ENCODE measurements at places on chromosomes 1 and 21. TPM values are rescaled to one million over a fixed set of nuclear protein-coding genes. Genes with fewer than 3 reads are reported as not detected.
A peak's percentile ranks its signal among the peaks of the same experiment; 100 is the strongest.

- DNase-seq: peak; percentile 67
Measured at GRCh38 chr1:206951318-206952100, 5.2 kb upstream of the PIGR start.

CITED4 gene
- total RNA-seq: 5.8 TPM

GRCh38 chr1:241167121-241167630 is 189.8 kb downstream of the RGS7 start:
- DNase-seq: no peak

DNA sequence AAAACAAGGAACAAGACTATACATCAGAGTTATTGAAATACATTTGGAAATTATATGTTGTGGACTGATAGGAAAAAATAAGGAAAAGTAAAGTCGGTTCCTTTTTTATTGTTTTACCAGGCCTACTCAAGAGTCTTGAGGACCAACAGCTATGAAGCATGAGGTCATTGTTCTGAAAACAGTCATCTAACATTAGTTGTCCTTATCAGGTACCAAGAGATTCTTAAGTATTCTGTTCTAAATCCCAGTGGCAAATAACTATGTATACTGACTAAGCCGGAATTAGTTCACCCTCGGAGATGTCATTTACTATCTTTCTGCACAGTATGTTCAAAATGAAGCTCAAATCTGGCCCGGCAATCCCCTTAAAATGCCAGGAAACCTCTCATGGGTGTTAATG is 585 bp downstream of the ADGRL4 start:
- no peak for DNase-seq

DNA sequence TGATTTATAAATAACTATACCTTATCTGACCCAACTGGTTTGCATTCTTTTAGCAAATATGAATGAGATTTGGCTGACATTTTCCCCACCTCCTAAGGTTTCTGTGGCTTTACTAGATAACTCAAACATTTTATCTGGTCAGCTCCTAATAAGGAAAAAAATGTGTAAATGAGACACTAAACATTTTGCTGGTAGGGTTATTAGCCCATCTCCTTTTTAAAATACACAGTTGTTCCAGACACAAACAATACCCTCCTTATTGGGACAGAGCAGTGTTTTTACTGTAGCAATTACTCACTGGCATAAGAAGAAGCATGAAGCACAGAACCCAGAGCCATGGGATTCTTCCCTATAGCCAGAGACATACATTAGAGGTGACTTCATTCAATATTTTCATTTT is 53.8 kb upstream of the NUF2 start:
- no peak for DNase-seq

- no peak for DNase-seq
Measured at GRCh38 chr1:204408074-204408507, 3.5 kb downstream of the PPP1R15B start.

CD1E gene
- not detected for total RNA-seq

SELENOF gene
- total RNA-seq: 124 TPM

GRCh38 chr21:42544544-42544943 is 30.9 kb downstream of the SLC37A1 start:
- no peak for DNase-seq

UBL4B gene
- not detected for total RNA-seq

DNA sequence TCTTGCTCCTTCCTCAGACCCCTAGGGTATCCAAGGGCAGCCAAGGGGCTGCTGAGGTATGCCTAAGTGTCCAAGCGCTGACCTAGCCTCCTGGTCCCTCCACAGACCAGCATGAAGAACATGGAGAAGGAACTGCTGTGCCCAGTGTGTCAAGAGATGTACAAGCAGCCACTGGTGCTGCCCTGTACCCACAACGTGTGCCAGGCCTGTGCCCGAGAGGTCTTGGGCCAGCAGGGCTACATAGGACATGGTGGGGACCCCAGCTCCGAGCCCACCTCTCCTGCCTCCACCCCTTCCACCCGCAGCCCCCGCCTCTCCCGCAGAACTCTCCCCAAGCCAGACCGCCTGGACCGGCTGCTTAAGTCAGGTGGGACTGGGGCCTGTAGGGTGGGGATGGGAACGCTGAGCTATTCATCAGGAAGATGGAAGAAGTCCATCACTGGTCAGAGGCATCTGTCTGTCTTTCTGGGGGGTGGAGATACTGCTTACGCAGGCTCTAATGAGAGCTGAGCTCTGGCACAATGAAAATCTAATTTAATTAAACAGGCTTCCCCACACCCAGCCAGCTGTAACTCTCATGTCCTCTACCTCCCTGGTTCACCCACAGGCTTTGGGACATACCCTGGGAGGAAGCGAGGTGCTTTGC is 1.8 kb downstream of the TRIM46 start:
- DNase-seq: no peak

GRCh38 chr1:225454733-225455132 is 26.9 kb upstream of the LBR start:
- no peak for DNase-seq

GRCh38 chr1:226475142-226475511 is 67.2 kb upstream of the PARP1 start:
- DNase-seq: no peak

DNA sequence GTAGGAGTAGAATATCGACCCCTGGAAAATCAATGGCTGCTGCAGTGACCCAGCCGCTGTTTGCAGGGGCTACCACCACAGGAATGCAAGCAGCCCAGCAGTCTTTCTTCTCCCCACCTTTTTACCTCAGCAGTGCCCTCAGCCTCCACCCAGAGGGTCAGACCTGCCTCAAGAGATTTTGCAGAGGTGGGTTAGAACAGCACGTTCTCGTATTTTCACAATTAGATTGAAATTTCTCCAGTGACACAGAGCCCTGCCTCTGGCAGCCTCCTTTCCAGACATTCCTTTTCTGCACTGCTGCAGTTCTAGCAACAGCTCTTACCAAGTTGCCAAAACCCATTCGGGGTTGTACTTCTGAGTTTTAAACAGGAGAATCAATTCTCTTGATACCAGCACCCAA is 38.3 kb upstream of the PIGV start:
- no peak for DNase-seq

CFHR4 gene
- not detected for total RNA-seq

GRCh38 chr1:77279929-77280328 is 1.9 kb upstream of the AK5 start:
- no peak for DNase-seq

GRCh38 chr21:32795802-32796559 is 24.4 kb upstream of the PAXBP1 start:
- no peak for DNase-seq

NHLH1 gene
- not detected for total RNA-seq

DNA sequence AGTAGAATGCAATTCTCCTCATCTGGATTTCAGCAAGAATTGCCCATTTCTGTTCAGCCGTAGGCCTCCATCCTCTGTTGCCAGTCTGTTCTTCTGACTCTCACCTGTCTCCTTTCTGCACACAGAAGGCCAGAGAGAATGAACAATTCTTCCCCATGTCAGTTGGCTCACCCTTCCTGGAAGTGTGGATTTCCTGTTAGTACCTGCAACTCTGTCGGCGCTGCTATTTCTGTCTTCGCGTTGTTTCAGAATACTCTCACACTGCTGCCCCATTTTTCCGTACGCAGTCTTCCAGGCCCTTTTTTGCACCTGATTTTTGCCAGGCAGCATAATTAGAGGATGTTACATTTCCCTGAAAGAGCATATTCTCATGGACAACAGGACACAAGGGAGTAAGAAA is 200.7 kb downstream of the FGGY start:
- DNase-seq: no peak

DNA sequence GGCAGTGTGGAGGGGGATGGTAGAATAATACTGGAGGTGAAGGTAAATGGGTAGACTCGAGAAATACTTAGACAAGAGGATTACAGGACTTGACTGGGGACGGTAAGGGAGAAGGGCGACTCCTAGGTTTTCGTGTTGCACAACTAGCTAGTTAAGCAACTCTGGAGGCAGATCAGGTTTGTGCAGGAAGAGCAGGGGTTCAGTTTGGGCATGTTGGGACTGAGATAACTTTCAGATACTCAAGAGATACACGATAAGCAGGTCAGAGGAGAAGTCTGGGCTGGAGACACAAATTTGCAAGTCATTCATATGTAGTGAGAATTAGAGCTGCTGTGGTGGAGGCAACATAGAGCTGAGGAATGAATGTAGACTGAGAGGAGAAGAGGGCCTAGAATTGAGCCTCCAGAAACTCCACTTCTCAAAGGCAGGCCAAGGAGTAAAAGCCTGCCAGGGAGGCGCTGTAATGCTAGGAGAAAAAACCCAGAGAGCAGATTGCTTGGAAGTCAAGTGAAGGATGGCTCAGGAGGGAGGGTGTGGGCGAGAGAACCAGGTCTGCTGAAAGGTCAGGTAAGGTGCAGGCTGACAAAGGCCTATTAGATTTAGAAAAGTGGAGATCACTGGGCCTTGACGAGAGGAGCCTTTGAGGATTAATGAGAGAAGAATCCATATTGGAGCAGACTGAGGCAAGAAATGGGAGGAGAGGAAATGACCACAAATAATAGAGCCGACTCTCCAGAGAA is 20.8 kb downstream of the MAB21L3 start:
- no peak for DNase-seq

- no peak for DNase-seq
Measured at GRCh38 chr1:235112297-235113182, 16.1 kb downstream of the TOMM20 start.

CASQ2 gene
- not detected for total RNA-seq

GRCh38 chr1:26190373-26190987 is at the start of gene CATSPER4:
CATSPER4 (plus strand) TSS chr1:26190602; CDS start chr1:26190628, 26 bp downstream.
- peak; percentile 54 for DNase-seq

DNA sequence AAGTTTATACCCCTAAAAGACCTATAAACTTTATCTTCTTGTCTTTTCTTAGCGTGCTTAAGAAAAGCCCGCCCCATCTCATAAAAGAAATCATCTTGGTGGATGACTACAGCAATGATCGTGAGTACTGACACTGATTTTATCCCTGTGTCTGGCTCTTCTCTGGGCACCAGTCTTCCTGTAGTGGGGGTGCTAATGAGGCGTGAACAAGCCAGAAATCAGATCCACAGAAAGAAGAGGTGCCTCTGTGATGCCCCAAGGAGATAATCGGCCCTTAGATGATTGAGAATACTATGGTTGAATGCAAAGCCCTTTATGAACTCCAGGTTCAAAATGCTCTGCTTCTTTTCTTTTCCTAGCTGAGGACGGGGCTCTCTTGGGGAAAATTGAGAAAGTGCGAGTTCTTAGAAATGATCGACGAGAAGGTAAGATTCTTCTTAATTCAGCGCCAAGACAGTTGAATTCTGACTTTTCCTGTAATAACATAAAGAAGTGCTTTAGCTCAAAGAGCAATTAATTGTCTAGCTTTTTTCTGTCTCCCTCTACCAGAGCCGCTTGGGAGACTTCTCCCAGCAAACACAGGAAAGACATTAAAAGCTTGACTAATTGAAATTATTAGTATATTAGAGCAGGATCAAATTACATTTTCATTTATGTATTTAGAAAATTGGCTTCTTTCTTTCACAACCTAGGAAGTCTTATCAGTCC is 169.4 kb downstream of the GALNT2 start:
- DNase-seq: no peak

CA6 gene
- total RNA-seq: not detected
